CD8-positive, alpha-beta memory T cell (primary cell): ENCODE measurements at places on chromosomes 6 and 20.

GRCh38 chr6:37516920-37517405, 17.3 kb upstream of the CCDC167 start:
- no peak for DNase-seq

- DNase-seq: no peak
Observed at GRCh38 chr20:50686821-50687220, 4.5 kb downstream of the RIPOR3 start.

DNA sequence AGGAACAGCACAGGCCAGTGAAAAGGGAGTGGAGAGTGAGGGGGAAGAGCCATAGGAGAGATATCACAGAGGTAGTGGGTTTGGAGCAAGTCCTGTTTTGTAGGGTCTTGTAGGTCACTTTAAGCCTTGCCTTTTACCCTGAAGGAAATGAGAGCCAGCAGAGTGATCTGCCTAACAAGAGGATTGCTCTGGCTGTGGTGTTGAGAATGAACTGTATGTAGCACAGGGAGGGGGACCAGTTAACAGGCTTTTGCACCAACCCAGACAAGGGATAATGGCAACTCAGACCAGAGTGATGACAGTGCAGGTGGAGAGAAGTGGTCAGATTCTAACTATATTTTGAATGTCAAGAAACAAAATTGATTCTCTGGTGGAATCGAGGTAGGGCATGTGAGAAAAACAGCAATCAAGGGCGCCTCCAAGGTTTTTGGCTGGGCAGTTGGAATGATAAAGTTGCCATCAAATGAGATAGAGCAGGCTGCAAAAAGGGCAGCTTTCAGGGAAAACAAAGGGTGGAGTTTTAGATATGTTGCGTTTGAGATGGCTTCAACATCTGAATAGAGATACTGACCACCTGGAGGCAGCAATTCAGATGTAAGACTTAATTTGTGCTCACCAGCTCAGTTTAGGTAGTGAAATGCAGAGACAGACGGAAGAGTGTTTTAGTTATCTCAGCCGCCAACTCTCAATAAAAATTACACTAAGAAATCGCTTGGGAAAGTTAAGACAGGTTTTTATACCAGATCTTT, 134.4 kb upstream of the BTBD3 start:
- DNase-seq: no peak

GRCh38 chr6:71544028-71544427, 255.4 kb downstream of the OGFRL1 start:
- no peak for DNase-seq

- no peak for DNase-seq
Observed at GRCh38 chr6:163841326-163841725, 426.8 kb downstream of the QKI start.

DNA sequence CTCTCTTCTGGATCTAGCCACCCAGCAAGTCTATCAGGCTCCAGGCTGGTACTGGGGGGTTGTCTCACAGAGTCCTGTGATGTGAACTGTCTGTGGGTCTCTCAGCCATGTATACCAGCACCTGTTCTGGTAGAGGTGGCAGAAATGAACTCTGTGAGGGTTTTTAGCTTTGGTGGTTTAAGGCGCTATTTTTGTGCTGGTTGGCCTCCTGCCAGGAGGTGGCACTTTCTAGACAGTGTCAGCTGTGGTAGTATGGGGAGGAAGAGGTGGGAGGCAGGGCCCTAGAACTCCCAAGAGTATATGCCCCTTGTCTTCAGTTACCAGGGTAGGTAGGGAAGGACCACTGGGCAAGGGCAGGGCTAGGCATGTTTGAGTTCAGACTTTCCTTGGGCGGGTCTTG, 75.8 kb downstream of the SNAP91 start:
- DNase-seq: no peak

DNA sequence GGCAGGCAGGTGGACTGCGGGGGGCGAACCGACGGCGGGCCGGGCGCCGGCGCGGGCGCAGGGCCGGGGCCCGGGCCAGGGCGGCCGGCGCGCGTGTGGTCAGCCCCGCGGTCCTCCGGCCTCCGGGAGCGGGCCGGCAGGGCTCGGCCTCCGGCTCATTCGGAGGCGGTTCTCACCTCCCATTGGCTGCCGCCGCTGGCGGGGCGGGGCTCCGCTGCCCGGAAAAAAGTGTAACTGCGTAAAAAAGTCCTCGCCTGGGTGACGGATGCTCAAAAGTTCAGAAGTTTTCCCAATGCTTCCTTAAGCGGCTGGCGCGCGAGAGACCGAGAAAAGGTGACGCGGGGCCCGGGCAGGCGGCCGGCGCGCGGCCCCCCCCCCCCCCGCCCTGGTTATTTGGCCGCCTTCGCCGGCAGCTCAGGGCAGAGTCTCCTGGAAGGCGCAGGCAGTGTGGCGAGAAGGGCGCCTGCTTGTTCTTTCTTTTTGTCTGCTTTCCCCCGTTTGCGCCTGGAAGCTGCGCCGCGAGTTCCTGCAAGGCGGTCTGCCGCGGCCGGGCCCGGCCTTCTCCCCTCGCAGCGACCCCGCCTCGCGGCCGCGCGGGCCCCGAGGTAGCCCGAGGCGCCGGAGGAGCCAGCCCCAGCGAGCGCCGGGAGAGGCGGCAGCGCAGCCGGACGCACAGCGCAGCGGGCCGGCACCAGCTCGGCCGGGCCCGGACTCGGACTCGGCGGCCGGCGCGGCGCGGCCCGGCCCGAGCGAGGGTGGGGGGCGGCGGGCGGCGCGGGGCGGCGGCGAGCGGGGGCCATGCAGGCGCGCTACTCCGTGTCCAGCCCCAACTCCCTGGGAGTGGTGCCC, at the start of gene FOXC1:
Gene FOXC1 (plus strand): TSS at position 268 of the 849 bp plus-strand sequence. CDS start 531 bp downstream, at position 799.
- DNase-seq: no peak

GRCh38 chr6:110682460-110682853, 132.8 kb downstream of the CDK19 start:
- DNase-seq: peak; percentile 74

DNA sequence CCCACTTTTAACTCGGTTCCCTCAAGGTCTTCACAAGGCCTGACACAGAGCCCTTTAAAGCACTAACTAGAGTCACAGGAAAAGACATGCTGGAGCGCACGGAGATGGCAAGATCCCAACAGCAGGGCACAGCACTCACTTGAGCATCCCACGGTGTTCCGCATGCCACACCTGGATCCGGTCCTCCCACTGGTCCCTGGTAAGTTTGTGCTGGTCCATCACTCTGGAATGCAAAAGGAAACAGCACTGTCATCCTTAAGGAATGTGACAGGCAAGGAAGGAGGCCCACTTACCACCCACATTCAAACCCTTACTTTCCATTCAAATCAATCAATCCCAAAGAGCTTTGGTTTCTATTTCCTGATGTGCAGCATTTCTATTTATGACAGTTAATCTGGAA, 34.7 kb downstream of the EZR start:
- DNase-seq: no peak

DNA sequence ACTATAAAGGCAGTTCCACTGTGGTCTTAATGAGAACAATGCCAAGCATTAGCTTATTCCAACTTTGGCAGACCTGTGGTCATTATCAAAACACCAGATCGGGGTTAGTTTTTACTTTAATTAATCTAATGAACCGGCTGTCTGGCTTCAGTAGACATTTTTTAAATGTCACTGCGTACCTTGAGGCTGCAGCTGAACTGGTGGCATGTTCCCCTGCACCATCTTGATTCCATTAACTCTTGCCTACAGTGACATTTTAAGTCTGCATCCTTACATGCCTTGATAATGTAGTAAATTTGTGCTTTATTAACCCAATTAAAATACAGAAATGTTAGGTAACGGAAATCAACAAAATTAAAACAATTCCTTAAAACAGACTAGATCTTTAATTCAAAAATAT, 127.0 kb downstream of the KIF16B start:
- no peak for DNase-seq

DNA sequence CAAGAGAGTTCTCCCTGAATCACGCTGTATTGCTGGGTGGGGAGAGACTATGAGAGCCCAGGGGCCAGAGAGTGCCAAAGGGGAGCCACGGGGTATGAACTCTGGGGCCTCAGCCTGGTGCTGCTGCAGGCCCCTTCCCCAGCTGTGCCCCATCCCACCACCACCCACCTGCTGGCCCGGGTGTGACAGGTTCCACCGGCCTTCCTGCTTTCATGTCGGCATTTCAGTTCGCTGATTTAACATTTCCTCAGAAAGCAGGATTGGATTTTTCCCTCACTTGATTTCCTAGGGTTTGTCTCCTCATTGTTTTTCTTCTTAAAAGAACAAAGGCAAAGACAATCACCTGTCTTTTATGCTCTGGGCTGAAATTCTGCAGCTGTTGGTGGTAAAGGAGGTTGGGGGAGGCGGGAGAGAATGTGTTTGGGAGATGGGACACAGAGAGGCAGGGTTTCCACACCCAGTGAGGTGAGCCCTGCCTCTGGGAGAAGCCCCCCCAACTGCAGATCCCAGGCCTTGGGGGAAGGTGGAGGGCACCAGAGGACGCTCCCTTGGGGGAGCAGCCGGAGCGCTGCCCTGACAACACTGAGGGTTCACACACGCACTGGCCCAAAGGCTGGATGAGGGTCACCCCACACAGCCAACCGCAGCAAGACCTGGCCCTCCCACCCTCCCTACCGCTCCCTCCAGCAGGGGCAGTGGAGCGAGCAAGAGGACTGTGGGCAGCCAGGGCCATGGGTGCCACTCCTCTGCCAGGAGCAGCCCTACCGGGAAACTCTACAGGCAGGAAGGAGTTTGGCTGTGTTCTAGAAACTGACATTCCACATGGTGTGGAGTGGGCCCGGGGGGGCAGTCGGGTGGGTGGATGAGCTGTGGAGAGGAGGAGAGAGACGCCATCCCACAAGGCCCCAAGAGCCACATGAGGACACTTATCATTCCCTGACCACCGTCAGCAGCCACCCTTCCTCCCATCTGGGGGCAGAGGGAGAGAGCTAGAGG, 10.5 kb upstream of the MLN start:
- no peak for DNase-seq

DNA sequence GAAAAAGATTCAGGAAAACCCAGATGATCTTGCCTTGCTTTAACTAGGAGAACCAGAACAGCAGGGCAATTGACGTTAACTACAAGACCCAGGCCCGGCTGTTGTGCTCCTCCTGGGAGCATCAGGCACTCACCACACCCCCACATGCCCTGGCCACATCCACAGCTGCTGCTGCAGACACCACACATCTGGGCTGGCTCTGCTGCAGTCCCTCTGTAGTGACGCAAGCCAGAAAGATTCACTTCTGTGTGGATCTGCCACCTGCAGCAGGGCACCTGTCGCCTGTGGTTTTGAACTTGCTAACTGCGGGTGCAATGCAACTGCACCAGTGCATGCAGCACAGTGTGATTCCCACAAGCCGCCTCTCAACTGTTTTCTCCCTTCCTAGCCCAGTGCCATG, 228.8 kb downstream of the SYNDIG1 start:
- DNase-seq: no peak

GRCh38 chr20:15380770-15381169, 1043.4 kb upstream of the FLRT3 start:
- no peak for DNase-seq

DNA sequence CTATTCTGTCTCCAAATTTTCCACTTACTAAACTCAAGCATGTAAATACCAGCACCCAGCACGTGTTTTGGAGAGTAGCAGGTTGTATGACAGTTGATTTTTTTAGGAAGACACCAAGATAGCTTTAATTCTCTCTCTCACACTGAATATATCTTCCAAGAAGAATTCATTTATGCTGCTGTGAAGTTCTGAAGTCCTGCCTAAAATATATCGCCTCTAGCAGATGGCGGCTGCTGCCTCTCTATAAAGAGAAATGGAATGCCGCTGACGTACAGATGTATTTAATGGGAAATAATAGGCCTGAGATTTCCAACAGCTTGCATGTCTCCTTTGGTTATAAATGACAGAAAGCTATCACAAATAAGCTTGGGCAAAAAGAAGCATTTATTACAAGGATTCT, 74.7 kb downstream of the PFDN4 start:
- no peak for DNase-seq

DNA sequence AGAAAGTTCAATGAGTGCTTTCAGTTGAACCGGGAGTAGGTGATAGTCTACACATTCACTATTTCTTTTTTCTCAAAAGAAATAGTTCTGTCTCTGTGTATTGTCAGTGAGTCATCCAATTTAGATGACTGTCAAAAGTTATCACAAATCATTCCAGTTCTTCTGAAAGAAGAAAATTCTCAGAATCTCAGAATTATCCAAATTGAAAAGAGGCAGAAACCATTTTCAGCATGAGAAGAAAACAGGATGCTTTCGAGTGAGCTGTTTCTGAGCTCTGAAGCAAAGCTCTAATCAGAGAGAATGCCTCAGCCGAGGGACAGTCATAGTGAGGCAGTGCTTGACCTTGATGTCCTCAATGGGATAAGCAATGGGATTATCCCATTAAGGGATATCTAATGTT, 97.9 kb downstream of the HUS1B start:
- DNase-seq: no peak

DNA sequence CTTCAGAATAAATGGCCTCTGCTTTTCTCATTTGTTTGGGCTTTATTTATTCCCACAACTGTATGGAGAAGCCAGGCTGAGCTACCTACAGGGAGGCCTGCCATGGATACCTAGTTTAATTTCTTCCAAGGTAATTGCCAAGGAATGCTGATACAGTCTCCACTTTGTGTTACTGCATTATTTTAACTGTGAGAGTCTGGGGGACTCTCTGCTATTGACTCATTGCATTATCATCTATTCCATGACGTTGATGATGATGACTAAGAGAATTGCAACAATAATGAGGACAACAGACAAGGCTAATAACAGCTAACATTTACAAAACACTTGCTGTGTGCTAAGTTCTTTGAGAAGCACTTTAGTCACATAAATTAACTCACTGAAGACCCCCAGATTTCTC, 88.3 kb upstream of the COL21A1 start:
- no peak for DNase-seq

- no peak for DNase-seq
Observed at GRCh38 chr6:4374216-4374615, 238.8 kb upstream of the ECI2 start.

GRCh38 chr20:37773291-37773826, 79.5 kb downstream of the CTNNBL1 start:
- DNase-seq: no peak

- no peak for DNase-seq
Observed at GRCh38 chr20:1418350-1418749, 25.5 kb upstream of the FKBP1A start.

DNA sequence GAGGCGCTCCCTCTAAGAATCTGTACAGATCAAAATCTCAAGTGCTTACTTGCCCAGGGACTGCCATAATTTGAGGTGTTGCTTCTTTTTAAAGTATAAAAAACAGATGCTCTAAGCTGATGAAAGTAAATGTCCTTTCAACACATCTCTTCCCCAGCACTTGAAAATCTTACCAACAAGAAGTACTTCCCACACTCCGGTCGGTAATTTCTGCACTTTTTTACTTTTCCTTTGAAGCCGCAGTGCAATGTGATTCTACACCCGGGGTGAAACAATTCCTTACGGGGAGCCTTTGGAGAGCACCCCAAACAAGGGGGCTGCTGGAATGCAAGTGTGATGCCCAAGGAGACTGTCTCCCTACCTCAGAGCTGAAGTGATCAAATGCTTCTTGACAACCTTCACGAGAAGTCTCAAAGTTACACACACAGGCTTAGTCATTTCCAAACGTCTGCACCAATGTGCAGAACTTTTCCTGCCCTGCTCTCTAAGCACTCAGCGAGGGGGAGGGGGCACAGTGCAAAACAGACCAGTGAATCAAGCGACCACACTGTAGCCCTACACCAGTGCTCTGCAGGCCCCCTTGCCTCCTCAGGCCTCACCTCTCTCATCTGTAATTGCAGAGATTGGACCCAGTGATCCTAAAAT, 56.7 kb downstream of the ATXN1 start:
- DNase-seq: no peak
